ENCODE measurements at places on chromosomes 7 and 10.

- peak; percentile 23 for DNase-seq
Measured at GRCh38 chr10:23439961-23440889, 1.4 kb downstream of the OTUD1 start.

DNA sequence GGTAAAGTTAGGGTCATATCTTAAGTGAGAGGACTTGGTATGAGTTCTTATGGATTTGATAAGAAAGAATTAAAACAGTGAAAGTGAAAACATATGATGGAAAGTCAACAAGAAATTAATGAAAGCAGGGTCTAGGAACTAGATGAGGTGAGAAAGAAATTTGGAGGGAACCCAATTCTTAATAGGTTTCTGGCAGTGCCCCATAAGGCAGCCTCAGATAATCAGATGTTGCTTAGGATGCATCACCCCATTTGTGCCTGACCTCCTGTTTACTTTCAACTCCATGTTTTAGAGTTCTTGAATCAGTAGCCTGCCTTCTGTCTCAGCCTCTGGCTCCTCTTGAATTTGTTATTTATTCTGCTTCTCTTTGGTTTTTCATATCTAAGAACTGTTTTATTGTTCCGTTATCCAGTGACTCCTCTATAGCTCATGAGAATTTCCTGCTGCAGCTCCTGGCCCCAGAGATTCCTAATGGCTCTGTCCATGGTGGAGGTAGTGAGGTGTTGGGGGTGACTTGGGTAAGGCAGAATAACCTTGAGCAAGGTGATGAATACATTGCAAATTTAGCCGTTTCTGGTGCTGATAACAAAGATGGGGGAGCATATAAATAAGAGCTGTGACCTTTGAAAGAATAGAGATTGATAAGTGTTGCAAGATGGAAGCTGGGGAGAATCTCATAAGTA, 17.6 kb downstream of the ITGB8 start:
- DNase-seq = no peak

DNA sequence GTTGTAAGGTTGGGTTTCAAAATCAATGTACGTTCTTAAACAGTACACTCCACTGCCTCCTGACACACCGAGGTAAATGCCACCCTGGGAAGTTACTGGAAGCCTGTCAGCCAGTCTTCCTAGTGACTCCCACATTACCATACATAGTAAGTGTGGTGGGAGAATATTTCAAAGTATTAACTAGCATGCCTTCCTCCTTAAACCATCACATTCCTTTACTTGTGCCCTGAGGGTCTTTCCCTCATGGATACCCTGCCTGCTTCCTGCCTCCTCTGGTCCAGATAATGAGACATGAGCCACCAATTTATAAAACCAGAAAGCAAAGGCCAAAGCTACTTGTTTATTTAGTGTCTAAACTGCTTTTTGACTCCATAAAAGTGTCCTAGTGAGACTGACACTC, 23.3 kb upstream of the SORCS3 start:
- DNase-seq = no peak

GRCh38 chr10:72171175-72171630, 44.6 kb upstream of the ANAPC16 start:
- DNase-seq = no peak

DNA sequence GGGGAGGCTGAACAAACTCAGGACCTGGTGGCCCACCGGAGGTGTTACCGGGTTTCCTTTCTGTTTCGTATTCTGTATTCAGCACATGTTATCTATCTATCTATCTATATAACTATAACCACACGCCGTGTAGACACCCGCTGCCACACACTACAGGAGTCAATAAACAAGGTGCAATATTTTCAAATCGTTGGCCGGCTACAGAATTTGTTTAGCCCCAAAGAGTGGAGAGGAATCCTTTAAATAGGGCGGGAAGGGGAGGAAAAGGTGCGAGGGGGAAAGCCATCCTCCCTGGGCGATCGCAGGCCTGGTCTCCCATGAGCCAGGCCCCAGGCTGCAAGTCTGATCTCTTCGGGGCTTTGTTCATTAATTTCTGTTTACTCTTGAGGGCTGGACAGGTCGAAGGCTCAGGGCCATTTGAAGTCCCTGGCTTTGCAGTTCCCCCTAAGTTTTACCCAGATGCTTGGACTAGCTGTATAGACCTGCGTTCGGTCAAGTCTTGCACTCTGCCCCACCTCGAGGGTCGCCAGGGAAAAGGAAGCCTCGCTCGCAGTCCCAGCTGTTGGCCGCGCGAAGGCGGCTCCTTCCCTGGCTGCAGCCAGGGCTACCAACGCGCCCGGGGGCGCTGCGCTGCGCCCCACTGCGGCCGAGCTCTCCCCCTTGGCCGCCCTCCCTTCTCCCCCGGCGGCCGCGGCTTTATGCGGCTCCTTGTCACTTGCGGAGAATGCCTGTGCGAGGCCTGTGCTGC, 3.8 kb downstream of the NKX2-3 start:
- DNase-seq = no peak

- no peak for DNase-seq
Measured at GRCh38 chr7:141225916-141226618, 152.2 kb downstream of the TMEM178B start.

GRCh38 chr7:98956937-98957336, 78.6 kb downstream of the TRRAP start:
- no peak for DNase-seq

Measured in activated CD8-positive, alpha-beta memory T cell treated with anti-CD3 and anti-CD28 coated beads, Interleukin-2, amount 50 U/mL, for 4 hours (primary cell).